ENCODE measurements at places on chromosomes 12 and 14. TPM values are rescaled to one million over a fixed set of nuclear protein-coding genes. Genes with fewer than 3 reads are reported as not detected.

The SRRM4 gene
- 0.08 TPM for total RNA-seq

DNA sequence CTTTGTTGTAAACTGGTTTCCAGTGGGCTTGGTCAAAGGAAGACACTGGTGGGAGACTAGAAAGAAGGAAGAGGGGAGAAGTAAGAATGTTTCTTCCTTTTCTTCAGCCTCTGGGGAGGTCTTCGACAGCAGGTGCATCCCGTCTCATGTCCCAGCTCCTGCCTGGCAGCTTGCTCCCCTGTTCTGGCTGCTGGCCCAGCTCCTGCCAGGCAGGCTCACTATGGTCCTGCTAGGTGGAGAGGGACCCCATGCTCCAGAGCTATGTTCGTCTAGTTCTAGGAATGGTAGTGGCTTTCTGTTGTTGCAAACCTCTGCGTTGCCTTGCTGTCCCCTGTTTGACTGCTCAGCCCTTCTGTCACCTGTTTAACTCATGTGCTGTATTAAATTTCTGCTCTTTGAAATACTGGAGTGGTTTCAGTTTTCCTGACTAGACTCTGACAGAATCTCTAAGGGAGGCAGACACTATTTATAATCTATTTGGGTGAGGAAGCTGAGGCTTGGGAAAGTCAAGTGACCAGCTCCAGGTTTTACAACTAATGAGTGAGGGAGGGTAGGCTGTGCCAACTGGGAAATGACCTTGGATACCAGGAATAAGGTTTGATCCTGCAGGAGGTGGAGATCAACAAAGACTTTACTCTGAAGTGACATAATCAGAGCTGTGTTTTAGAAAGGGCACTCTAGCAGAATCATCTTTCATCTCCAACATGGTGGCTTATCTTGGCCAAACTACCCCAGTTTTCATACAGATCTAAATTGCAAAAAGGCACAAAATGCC, 94.7 kb upstream of the DDHD1 start:
- DNase-seq = no peak
- H3K27ac ChIP-seq = no peak overlapping the region
- no peaks in the 10 kb centered on the region for H3K36me3 ChIP-seq
- H3K27me3 ChIP-seq = no peaks in the 10 kb centered on the region
- H3K4me3 ChIP-seq = no peak overlapping the region

DNA sequence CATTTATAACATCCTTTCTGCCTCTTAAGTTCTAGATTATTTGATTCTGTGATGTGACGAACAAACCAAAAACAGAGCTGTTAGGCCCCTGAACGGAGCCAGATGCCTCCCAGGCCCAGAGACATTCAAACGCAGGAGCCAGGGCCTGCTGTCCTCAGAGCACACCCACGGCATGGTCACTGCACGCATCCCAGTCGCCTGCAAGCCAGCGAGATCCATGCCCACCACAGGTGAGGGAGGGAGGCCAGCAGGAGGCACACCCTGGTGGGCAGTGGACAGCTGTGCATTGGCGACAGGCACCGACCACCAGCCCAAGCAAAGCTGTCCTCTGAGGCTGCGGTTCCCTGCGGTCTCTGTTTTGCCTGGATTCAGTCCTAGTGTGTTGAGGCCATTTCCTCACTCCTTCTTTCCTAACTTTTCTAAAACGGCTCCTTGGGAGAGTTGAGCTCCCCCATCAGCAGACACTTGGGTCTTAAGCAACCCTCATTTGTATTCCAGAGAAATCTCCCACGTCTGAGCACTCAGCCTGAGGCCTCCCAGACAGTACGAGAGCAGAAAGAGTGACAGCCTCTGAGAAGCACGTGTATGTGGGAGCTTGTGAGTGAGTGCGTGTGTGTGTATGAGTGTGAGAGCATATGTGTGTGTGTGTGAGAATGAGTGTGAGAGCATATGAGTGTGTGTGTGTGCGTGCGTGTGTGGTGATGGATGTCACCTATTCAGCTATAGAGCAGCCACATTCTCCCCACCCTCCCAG, 81.2 kb downstream of the CHGA start:
- peaks cover 6% of the 10 kb centered on the region for H3K36me3 ChIP-seq
- no peaks in the 10 kb centered on the region for H3K27me3 ChIP-seq
- H3K27ac ChIP-seq = peak overlapping the region; percentile 17

The ADAMTS20 gene
- total RNA-seq = not detected

The OR10G2 gene
- not detected for total RNA-seq

GRCh38 chr12:83434600-83434999, 747.9 kb downstream of the TMTC2 start:
- H3K4me3 ChIP-seq = no peak overlapping the region
- H3K27me3 ChIP-seq = no peaks in the 10 kb centered on the region
- no peaks in the 10 kb centered on the region for H3K36me3 ChIP-seq
- no peaks in the 10 kb centered on the region for H3K4me1 ChIP-seq
- H3K27ac ChIP-seq = no peak overlapping the region

DNA sequence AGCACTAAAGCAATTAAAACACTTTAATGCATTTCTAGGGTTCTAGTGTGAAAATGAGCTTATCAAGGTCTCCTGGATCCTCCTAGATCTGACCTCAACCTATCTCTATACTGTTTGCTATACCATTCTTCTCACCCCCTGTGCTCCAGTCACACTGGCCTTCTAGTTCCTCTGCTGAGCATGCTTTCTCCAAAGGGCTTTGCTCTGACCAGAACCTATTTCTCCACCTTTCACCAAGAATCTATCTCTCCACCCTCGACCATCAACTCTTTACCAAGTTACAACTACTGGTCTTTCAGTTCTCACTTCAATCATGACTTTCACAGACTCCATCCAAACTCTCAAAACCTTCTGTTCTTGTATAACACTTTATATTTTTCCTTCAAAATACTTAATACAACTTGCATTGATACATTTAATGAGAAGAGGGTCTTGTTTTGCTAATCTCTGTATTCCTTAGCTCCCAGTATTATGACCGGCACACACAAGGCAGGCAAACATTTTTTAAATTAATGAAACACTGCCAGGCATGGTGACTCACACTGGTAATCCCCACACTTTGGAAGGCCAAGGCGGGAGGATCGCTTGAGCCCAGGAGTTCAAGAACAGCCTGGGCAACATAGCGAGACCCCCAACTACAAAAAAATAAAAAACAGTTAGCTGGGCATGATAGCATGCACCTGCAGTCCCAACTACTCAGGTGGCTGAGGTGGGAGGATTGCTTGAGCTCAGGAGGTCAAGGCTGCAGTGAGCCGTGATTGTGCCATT, 22.8 kb downstream of the PPP1R12A start:
- H3K27ac ChIP-seq = no peak overlapping the region
- H3K4me1 ChIP-seq = no peaks in the 10 kb centered on the region
- no peak for DNase-seq
- H3K27me3 ChIP-seq = no peaks in the 10 kb centered on the region
- no peak overlapping the region for H3K4me3 ChIP-seq

The MGAT4C gene
- 2.1 TPM for total RNA-seq

DNA sequence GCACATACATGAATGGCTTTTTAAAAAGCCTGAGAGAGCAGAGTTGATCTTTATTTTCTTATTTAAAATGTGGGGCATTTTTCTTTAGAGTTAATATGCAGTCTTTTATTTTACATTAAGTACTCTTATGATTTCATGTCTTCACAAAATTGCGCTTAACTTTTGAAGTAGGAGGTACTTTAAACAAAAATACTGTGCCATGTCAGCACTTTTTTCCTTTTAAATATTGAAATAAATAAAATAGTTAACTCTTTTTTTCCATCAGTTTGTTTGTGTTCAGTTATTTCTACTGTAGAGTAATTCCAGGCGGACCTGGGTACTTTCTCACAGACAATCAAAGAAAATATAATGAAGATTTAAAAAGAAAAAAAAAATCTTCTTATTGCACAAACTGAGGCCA, 231.7 kb downstream of the DPF3 start:
- no peak overlapping the region for H3K4me3 ChIP-seq
- peaks cover 7% of the 10 kb centered on the region for H3K4me1 ChIP-seq
- H3K27me3 ChIP-seq = no peaks in the 10 kb centered on the region
- no peak for DNase-seq
- peaks cover 7% of the 10 kb centered on the region for H3K36me3 ChIP-seq

DNA sequence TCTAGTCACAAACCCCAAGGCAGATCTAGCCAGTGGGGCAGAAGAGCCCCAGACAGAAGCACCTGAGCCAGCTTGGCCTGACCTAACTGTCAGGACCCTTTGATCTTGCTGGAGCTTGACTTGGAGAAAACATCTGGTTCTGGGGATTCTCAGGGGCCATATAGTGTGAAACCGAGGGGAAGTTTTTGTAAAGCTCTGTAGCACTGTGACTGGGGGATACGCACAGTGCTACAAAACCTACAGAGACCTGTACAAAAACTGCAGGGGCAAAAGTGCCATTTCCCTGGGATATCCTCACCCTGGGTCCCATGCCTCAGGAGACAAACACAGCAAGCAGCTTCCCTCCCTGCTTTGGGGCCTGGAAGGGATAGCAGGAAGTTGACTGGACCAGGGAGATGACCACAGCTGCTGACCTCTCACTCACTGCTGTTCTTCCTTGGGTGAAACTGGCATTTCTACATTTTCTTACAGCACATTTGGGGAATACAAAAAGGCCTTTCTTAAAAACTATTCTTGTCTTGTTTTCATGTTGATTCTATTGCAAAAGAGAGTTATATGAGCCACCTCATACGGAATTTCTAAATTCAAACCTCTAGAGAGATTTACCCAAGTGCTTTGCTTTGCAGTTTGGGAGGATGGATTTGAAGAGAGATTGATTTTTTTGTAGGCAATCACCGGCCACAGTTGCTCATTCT, 140.0 kb downstream of the DAD1 start:
- no peak for DNase-seq
- peak overlapping the region; percentile 33 for H3K27ac ChIP-seq
- no peak overlapping the region for H3K4me3 ChIP-seq
- no peaks in the 10 kb centered on the region for H3K4me1 ChIP-seq

- H3K27me3 ChIP-seq = peaks cover 3% of the 10 kb centered on the region
- H3K27ac ChIP-seq = no peak overlapping the region
- no peak for DNase-seq
- peak overlapping the region; percentile 62 for H3K4me3 ChIP-seq
- peaks cover 19% of the 10 kb centered on the region for H3K4me1 ChIP-seq
Observed at GRCh38 chr14:41609704-41610183, 3.1 kb downstream of the LRFN5 start.

DNA sequence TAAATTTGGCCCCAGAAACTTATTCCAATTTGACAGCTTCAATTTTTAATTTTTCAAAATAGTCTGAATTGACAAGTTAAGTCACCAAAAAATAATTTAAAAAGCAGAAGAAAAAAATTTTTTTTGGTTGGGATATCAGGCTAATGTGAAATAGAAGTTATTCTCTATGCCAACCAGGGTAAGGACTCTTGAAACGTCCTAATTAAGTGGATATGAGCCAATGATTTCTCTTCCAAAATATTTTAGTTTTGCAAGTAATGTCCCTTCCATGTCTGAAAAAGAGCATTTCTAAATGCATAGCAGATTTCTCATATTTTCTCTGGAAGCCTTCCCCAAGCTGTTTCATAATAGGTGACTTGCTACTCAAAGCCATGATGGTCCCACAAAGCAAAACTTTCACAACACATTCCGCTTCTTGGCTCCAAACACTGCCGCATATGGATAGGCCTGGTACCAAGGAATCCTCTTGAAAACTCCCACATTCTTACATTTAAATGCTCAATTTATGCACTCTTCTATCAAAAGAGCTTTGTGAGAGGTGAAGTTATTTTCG, 65.1 kb downstream of the SIX6 start:
- DNase-seq = no peak
- H3K36me3 ChIP-seq = no peaks in the 10 kb centered on the region
- H3K27me3 ChIP-seq = no peaks in the 10 kb centered on the region
- H3K4me1 ChIP-seq = no peaks in the 10 kb centered on the region

DNA sequence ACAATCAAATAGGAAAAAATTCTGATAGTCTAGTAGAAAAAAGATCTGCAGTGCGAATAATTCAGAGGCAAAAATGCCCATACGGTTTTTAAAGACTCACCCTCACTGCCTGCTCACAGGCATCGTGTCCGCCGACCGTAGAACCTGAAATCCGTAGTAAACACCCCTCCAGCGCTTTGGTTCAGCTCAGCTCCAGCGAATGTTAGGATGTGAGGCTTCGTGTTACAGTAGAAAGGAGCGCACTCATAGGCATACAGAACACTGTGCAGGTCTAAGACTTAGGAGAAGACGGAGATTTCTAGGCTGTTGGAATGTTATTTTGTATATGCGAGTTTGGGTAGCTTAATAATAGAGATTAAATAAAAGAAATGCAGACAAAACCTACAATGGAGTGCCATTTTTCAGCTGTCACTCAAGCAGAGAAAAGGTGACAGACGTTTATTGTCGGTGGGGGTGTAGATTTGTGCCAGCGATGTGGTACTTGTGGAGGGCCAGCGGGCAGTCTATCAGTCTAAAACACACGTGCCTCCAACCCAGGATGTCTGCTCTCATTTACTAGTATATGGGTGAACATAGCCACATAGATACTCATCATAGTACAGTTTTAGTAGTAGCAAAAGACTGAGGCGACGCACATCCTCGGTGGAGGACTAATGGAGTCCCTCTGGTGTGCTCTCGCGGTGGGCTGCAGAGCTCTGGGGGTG, 25.7 kb downstream of the SFSWAP start:
- no peak overlapping the region for H3K4me3 ChIP-seq
- no peaks in the 10 kb centered on the region for H3K27me3 ChIP-seq
- H3K27ac ChIP-seq = no peak overlapping the region

- H3K27ac ChIP-seq = no peak overlapping the region
- no peaks in the 10 kb centered on the region for H3K27me3 ChIP-seq
- H3K4me3 ChIP-seq = no peak overlapping the region
- H3K36me3 ChIP-seq = no peaks in the 10 kb centered on the region
Observed at GRCh38 chr14:57009585-57010515, 199.6 kb upstream of the OTX2 start.

The FBLN5 gene
- 125 TPM for total RNA-seq

The HOXC13 gene
- not detected for total RNA-seq

DNA sequence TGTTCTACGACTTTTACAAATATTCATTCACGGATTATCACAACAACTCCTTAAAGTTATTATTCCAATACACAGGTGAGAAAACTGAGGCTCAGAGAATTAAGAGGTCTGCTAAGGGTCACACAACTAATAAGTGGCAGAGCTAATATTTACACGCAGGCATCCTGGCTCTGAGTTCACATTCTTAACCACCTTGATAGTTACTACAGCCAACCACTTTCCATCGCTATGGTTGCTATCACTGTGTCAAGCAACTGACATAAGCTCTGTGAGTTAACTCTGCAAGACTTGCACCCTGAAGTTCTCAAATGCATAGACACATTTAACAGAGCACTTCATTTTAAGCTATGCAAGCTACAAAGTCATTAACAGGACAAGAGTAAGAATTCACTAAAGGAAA, 3.7 kb downstream of the GLT8D2 start:
- no peak for DNase-seq
- no peak overlapping the region for H3K27ac ChIP-seq
- peaks cover 32% of the 10 kb centered on the region for H3K4me1 ChIP-seq
- no peak overlapping the region for H3K4me3 ChIP-seq

DNA sequence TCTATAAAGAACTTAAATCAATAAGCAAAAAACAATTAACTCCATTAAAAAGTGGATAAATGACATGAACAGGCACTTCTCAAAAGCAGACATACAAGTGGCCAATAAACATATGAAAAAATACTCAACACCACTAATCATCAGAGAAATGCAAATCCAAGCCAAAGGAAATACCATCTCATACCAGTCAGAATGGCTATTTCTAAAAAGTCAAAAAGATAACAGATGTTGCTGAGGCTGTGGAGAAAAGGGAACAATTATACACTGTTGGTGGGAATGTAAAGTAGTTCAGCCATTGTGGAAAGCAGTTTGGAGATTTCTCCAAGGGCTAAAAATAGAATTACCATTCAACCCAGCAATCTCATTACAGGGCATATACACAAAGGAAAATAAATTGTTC, 234.5 kb upstream of the PLXNC1 start:
- no peak overlapping the region for H3K27ac ChIP-seq
- no peaks in the 10 kb centered on the region for H3K36me3 ChIP-seq
- no peak for DNase-seq
- H3K27me3 ChIP-seq = no peaks in the 10 kb centered on the region

All from right atrium auricular region (tissue), 2 donors.